Endodermal cell (in vitro differentiated cells): ENCODE measurements at places on chromosomes 7 and 10. TPM values are rescaled to one million over a fixed set of nuclear protein-coding genes. Genes with fewer than 3 reads are reported as not detected.

IL2RA gene
- total RNA-seq, result not detected in 3 replicates

- no peaks in the 10 kb centered on the region for H3K36me3 ChIP-seq
- DNase-seq, result no peak
- no peak overlapping the region for H3K4me3 ChIP-seq
- H3K4me1 ChIP-seq, result no peaks in the 10 kb centered on the region
- H3K27me3 ChIP-seq, result no peaks in the 10 kb centered on the region
These were observed 521.4 kb upstream of the SEMA3D start for GRCh38 chr7:85708221-85708620.

C10orf143 gene
- 1.5 and 1.6 TPM in 2 replicates for total RNA-seq

DNA sequence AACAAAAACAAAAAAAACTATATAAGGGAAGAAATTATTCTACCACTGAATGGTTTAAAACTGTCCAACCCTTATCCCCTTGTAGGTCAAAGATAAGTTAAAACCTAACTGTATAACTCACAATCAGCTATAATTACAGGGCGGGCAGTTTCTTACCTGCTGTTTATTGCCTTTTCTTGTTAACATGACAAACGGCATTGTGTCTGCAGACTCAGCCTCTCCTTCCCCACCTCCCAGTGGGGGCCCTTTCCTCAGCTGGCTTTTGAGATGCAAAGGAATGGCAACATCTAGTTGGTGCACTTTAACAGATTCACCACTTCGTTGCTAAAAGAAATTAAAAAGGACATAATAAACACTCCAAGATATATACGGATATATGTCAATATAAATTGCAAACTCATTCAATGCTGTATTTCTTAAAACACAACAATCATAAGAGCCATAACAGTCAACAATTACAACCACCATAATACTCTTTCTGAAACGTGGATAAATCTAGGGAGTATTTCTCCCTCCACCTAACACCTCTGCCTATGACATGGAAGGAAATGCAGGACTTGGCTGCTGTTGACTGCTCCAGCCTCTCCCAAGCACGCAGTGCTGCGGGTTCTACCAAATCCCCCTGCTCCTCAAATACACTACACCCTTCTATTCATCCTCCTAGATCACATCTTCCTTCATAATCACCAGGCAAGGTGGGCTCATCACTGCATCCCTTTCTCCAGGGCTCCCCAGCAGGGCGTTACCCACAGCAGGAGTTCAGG lies 106.0 kb downstream of the UPF2 start:
- peaks cover 51% of the 10 kb centered on the region for H3K36me3 ChIP-seq
- H3K4me3 ChIP-seq, result no peak overlapping the region
- no peak overlapping the region for H3K27ac ChIP-seq
- no peaks in the 10 kb centered on the region for H3K27me3 ChIP-seq
- peak; percentile 81 for DNase-seq
- H3K4me1 ChIP-seq, result peaks cover 7% of the 10 kb centered on the region

- no peak overlapping the region for H3K4me3 ChIP-seq
- peaks cover 66% of the 10 kb centered on the region for H3K36me3 ChIP-seq
- DNase-seq, result no peak
- no peak overlapping the region for H3K27ac ChIP-seq
- H3K27me3 ChIP-seq, result no peaks in the 10 kb centered on the region
These were observed 36.5 kb downstream of the ATAD1 start for GRCh38 chr10:87781545-87781944.

DNA sequence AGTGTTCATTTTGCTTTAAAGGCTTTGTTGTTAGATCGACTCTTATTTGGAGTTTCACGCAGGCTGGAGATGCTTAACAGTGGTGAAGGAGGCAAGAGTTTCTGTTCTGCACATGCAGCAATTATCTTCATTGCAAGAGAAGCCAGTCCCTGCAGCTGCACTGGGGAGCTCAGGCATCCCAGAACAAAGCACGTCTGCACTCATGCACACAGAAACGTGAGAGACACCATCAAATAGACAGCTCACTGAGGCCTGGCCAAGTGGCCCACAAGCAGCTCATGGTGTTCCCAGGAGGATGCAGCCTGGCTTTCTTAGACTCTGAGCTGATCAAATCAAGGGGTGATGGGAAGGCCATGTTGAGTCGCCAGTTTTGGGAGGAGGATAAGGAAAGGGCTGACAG lies 246.1 kb downstream of the CREB5 start:
- H3K27me3 ChIP-seq, result peaks cover 7% of the 10 kb centered on the region
- H3K4me3 ChIP-seq, result no peak overlapping the region
- no peak for DNase-seq
- no peak overlapping the region for H3K27ac ChIP-seq

LRRD1 gene
- not detected in 2 replicates for total RNA-seq

DNA sequence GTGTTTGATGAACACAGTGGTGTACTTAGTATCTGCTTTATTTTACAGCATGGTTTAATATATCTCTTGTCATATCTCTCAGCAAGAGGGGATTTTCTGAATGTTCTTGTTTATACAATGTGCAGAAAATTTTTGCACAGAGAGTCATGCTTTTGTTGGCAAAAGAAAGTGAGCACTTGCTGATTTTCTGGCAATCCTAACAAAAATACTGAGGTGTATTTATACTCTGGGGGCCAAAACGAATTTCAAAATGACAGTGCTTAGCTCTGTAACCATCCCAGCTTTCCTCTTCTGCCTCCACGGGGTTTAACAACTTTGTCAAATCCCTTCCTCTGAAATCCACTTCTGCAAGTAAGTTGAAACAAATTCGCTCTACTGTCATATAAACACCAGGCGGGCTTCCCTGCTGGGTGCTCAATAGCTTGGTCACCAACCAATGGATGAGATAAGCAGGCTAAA lies 169.2 kb downstream of the NOC3L start:
- peaks cover 9% of the 10 kb centered on the region for H3K4me1 ChIP-seq
- H3K36me3 ChIP-seq, result peaks cover 4% of the 10 kb centered on the region
- peak; percentile 64 for DNase-seq
- no peak overlapping the region for H3K4me3 ChIP-seq

DNA sequence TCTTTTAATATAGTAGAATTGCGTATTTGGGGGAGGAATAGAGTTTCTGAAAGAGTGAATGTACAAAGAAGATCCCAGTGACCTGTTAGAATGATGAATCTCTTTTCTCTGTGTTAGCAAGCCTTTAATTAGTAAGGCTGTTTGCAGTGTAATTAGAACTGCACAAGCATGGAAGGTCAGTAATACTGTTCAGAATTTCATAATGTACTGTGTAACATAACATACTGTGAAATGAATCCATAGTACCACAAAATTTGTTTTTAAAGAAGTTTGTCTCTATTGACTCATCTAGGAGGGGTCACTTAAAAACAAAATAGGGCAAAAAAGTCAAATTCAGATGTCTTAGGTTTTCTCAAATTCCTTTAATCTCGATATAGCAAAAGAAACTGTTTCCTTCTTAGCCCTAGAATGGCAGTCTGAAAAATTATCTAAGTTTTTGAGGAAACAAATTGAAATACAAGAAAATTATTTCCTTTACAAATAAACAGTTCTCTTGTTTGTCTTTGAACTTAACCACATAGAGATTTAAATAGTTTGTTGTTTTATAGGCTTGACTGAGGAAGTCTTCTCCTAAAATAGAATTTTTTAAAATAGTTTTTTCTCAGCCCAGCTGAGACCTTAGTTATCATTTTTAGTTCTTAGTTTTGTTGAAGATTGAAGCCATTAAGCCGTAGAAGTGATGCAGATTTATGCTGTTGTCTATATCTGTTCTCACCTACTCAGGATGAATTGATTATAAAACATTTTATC lies 12.5 kb downstream of the ADK start:
- no peaks in the 10 kb centered on the region for H3K36me3 ChIP-seq
- H3K4me1 ChIP-seq, result peaks cover 3% of the 10 kb centered on the region
- H3K27ac ChIP-seq, result no peak overlapping the region
- H3K27me3 ChIP-seq, result no peaks in the 10 kb centered on the region

SLC18A3 gene
- total RNA-seq, result not detected in 3 replicates

DNA sequence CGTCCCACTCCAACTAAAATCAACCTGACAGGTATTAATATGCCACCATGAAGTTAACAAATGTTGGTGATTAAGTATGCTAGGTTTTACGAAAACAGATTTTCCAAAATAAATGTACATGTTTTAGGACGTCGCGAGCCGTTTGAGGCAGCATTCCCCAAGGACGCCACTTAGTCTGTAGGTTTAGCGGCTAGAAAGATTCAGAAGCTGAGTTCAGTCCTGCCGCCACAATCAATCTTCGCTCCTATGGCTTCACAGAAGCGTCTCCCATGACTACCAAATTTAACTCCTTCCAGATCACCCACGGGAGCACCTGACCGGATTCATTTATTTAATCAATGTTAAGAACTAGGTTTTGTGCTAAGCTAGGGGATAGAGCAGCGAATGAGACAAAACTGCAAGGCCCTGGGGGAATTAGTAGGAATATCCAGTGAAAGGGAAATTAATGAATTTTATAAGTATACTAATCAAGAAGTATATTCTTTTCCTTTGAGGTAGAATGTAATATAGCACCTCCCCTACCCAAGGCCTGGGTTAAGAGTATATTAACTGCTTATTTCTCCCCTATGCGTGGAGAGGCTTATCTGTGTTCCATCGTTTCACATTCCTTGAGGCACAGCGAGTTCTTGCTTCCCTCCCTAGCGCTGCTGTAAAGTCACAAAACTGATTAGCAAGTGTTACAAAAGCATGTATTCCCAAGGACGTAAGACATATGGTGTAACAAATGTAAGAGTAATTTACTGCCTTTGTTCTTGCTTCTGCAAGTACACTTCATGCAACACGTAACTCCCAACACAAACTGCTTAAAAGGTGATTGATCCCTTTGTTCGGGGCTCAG lies 994 bp upstream of the CYP51A1 start:
- no peaks in the 10 kb centered on the region for H3K4me1 ChIP-seq
- peaks cover 5% of the 10 kb centered on the region for H3K36me3 ChIP-seq
- H3K27me3 ChIP-seq, result no peaks in the 10 kb centered on the region
- peak overlapping the region; percentile 90 for H3K4me3 ChIP-seq
- H3K27ac ChIP-seq, result peak overlapping the region; percentile 98
- peak; percentile 48 for DNase-seq

GRCh38 chr7:36651404-36651803 lies 72.9 kb downstream of the AOAH start:
- H3K27ac ChIP-seq, result no peak overlapping the region
- H3K27me3 ChIP-seq, result no peaks in the 10 kb centered on the region
- H3K4me3 ChIP-seq, result no peak overlapping the region
- no peaks in the 10 kb centered on the region for H3K36me3 ChIP-seq

DNA sequence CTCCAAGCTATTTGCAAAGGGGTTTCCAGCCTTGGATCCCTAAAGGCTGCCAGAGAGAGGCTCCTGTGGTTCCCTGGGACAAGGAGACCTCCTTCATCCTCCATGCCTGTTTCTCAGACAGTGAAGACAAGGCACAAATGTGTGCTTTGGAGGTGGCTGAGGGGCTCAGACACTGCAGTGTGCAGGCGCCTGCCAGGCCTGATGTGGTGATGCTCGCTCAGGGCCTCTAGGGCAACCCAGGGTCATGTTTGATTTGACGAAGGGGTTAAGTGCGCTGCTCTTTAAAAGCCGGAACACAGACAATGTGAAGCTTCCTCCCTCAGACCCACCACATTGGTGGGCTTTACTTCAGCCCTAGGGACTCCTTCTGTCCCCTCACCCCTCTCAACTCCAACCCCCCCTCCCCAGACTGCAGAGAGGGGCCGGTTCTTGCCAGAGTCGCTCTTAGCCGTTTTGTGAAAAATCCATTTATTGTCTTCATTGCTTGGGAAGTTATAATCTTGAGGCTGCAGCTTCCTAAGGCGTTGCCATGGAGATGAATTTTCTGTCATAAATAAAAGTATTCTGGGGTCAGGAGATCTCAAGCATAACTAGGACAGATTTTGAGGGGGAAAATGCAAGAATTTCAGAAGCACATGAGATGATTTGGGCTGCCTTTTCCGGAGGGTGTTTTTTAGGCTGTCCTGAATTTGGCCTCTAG lies 35.8 kb downstream of the PDGFA start:
- no peaks in the 10 kb centered on the region for H3K36me3 ChIP-seq
- no peak overlapping the region for H3K27ac ChIP-seq
- DNase-seq, result no peak
- no peak overlapping the region for H3K4me3 ChIP-seq
- no peaks in the 10 kb centered on the region for H3K4me1 ChIP-seq

HSPA12A gene
- total RNA-seq, result 9.0 and 13.9 TPM in 2 replicates

SPDYE16 gene
- not detected in 3 replicates for total RNA-seq

GRCh38 chr10:24893127-24893526 lies 59.3 kb downstream of the PRTFDC1 start:
- no peaks in the 10 kb centered on the region for H3K36me3 ChIP-seq
- no peak overlapping the region for H3K4me3 ChIP-seq
- no peaks in the 10 kb centered on the region for H3K4me1 ChIP-seq
- H3K27ac ChIP-seq, result no peak overlapping the region
- DNase-seq, result no peak

GRCh38 chr7:53119514-53119941 lies 84.1 kb downstream of the POM121L12 start:
- no peaks in the 10 kb centered on the region for H3K4me1 ChIP-seq
- no peak overlapping the region for H3K4me3 ChIP-seq
- no peak overlapping the region for H3K27ac ChIP-seq
- no peak for DNase-seq
- no peaks in the 10 kb centered on the region for H3K27me3 ChIP-seq
- H3K36me3 ChIP-seq, result no peaks in the 10 kb centered on the region

DNA sequence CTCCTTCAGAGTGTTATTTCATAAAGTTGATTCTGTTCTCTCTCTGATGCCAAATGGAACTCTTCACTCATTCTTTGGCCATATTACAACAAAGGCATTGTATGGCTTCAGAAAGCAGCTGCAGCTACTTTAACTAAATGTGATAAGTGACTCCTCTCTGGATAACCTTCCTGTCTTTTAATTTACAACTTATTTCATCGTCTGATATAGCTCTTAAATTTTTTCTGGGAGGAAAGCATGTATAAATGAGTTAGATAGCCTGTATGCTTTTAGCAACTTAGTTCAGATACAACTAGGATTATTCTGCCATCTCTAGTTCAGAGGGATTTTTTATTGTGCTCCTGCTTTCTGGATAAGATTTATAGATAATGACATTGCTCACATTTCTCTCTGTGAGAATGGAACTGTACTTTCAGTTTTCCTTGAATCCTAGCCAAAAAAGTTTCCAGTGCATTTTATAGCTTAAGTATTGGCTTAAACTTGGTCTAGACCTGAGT lies 57.5 kb downstream of the KLHDC10 start:
- H3K36me3 ChIP-seq, result peaks cover 58% of the 10 kb centered on the region
- H3K27me3 ChIP-seq, result no peaks in the 10 kb centered on the region
- no peak overlapping the region for H3K4me3 ChIP-seq
- DNase-seq, result no peak
- H3K27ac ChIP-seq, result no peak overlapping the region

GRCh38 chr10:110993024-110993693 lies 73.8 kb downstream of the SHOC2 start:
- no peaks in the 10 kb centered on the region for H3K27me3 ChIP-seq
- peaks cover 15% of the 10 kb centered on the region for H3K4me1 ChIP-seq
- DNase-seq, result no peak
- H3K36me3 ChIP-seq, result peaks cover 14% of the 10 kb centered on the region
- no peak overlapping the region for H3K27ac ChIP-seq
- no peak overlapping the region for H3K4me3 ChIP-seq

LRIT1 gene
- total RNA-seq, result 0.11 TPM in 1 of 2 replicates, not detected in the other

DNA sequence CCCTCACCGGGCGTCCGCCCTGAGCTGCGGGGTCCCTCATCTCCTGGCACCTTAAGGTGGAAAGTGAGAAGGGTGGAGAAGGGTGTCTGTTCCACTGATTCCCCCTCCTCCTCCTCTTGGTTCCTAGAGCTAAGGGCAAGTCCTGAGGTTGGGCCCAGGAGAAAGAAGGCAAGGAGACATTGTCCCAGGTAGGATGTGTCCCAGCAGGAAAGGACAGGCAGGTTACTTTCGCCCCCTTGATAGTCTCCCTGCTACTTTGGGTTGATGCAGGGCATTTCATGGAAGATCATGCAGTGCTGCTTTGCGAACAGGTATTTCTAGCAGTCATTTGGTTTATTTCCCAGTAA lies 582 bp downstream of the STEAP2 start:
- peak overlapping the region; percentile 88 for H3K4me3 ChIP-seq
- H3K4me1 ChIP-seq, result no peaks in the 10 kb centered on the region
- H3K27me3 ChIP-seq, result peaks cover 19% of the 10 kb centered on the region
- H3K27ac ChIP-seq, result no peak overlapping the region
- DNase-seq, result no peak
- no peaks in the 10 kb centered on the region for H3K36me3 ChIP-seq

GRID2IP gene
- 1.9 and 2.4 TPM in 2 replicates for total RNA-seq
